ENCODE measurements at places on chromosomes 4 and X. TPM values are rescaled to one million over a fixed set of nuclear protein-coding genes. Genes with fewer than 3 reads are reported as not detected.

DNA sequence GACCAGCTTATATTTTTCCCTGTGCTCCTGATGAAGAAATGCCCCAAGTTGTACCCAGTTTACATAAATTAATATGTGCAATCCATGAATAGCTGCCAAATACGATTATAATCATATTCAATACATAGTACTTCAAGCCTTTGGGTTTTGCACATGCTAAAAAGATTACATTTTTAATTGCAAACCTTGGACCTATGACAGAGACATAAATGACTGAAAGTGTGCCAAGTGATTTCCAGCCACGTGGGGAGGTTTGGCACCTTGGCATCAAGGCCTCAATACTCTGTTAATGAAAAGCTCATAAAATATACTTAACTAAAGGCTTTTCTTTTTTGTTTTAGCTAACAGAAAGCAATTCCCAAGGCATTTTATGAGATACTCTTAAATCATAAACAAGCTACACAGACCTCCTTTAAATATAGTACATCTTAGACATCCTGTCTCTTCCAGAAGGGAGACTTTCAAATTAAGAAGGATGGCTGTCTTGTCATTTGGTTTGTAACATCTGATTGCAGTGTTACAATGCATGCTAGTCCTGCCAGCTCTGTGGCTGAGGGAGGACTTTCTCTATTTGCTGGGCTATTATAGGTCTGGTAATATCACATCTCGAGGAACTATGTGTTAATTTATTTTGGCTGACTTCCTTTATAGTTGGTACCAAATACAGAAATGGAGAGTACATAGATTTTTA is 404.1 kb downstream of the AFF2 start:
- no peaks in the 10 kb centered on the region for H3K36me3 ChIP-seq
- H3K4me1 ChIP-seq = no peaks in the 10 kb centered on the region
- H3K27me3 ChIP-seq = no peaks in the 10 kb centered on the region
- no peak for DNase-seq
- H3K27ac ChIP-seq = no peak overlapping the region

Gene RIBC1
- 0.88 TPM for total RNA-seq

Gene PPP3CA
- total RNA-seq = 33.8 TPM

DNA sequence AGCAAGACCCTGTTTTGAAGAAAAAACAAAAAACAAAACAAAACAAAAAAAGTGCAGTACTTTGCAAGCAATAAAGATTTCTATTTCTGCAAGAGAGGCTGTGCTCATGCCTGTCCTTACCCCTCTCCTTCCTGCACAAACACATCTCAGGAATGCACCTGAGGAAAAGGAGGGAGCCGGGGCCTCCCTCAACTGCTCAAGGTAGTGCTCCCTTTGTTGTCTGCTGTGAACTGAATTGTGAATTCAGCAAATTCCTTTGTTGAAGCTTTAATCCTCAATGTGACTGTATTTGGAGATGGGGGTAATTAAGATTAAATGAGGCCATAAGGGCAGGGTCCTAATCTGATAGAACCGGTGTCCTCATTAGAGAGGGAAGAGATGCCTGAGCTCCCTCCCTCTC is 13.9 kb downstream of the FTSJ1 start:
- no peak for DNase-seq
- H3K27me3 ChIP-seq = no peaks in the 10 kb centered on the region
- no peak overlapping the region for H3K4me3 ChIP-seq
- no peaks in the 10 kb centered on the region for H3K4me1 ChIP-seq
- no peaks in the 10 kb centered on the region for H3K36me3 ChIP-seq

Gene DMRTC1
- total RNA-seq = not detected

All from Caco-2 (cell line).